Anterior cingulate cortex (tissue), 58 donors: ENCODE measurements at places on chromosomes 7 and 10.

DNA sequence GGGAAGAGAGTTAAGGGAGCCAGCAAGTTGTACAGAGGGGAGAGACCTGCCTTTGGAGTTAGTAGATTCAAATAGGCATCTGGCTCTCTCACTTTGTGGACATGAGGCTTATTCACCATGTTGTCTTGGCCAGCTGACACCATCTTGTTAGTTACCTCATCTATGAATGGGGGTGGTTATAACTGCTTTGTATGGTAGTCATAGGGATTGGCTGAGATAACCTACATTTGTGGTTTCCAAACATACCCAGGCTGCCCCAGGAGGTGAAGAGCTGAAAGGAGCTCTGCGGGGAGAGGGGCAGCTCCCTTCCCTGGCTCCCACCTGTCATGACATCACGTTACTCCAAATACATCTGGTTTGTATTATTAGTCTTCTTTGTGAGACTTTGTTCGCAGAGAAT lies 393.3 kb upstream of the AUTS2 start:
- no peak for DNase-seq

GRCh38 chr7:88789480-88790064 lies 6.0 kb downstream of the TEX47 start:
- no peak for DNase-seq

- peak; percentile 18 for DNase-seq
These were observed 178.6 kb upstream of the INHBA start for GRCh38 chr7:41881331-41882130.

DNA sequence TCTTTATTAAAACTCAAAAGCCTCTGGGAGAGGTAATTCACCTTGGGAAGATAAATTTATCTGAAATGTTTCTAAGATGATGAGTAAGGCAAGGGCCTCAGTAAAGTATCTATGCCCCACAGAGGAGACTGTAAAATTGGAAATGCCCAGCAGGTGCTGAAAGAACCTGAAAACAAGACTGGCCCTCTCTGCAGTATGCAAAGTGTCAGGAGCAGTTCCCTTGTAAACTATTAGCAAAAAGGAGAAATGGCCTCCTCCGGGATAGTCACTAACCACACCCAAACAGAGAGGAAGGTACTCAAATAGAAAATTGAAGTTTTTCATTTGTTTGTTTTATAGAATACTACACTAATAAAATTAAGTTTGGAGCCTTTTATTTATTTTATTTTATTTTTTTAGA lies 81.2 kb downstream of the FZD1 start:
- no peak for DNase-seq

GRCh38 chr10:1737222-1738061 lies at the start of gene ADARB2:
Gene ADARB2, minus strand, starts transcription at chr10:1737525.
- DNase-seq, result peak; percentile 77

GRCh38 chr10:48466611-48467240 lies 138.1 kb downstream of the ARHGAP22 start:
- no peak for DNase-seq

DNA sequence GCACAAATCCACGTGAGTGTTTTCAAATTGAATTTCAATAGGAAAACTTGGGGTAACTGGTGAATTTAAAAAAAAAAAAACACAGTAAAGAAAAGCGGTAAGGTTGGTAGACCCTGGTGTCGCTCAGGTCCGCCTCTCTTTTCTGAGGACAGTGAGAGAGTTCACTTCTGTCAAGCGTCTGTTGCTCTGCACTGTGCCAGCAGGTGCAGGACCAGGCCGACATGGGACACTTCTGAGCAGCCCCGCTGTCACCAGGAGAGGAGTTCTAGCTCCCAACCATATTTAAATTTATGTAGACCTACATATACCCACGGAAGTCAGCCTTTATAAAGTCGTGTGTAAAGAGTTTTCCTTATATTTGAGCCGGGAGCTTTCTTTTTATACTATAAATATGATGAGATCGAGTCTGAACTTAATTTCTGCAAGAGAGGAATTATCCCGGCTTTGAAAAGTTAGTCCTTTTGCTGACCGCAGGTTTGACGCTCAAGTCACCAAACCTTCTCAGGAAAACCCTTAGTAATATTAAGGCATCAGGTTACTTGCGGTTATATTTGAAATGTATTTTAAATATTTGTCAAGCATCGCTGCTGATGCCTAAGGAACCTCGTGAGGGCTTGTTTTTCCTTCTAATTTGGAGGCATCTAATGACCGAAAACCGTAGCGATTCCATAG lies 531 bp downstream of the IKZF1 start:
- no peak for DNase-seq

GRCh38 chr10:69382382-69383117 lies 34.2 kb downstream of the TACR2 start:
- DNase-seq, result no peak

DNA sequence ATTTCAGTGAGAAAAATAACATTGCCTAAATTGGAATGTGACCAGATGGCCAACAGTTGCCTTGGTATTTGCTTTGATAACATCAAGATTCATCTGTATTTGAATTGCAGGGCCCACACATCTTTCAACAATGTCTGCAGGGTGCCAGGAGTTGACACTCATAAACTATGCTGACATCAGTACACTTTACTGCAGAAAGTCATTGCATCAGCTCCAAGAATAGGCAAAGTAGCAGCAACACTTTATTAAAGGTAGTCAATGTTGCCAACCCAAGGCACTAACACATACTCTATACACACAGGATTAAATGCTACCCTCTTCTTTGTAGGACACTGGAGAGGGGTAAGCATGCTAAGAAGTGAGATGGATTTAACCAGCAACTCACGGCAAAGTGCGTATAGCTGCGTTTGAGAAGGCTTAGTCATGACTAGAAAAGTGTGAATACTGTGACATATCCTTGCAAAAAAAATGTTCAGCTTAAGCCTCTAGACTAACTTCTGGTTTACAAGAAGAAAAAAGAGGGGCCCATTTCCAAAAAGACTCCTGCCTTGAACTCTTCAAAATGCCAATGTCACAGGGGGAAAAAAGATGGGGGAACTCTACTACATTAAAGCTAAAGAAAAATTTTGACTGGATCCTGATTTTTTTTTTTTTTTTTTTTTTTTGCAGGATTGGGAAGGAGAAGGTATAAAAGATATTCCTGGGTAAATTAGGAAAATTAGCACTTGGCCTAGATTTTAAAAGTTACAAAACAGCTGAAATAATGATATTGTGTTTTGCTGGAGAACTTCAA lies 2.2 kb downstream of the BBIP1 start:
- no peak for DNase-seq

DNA sequence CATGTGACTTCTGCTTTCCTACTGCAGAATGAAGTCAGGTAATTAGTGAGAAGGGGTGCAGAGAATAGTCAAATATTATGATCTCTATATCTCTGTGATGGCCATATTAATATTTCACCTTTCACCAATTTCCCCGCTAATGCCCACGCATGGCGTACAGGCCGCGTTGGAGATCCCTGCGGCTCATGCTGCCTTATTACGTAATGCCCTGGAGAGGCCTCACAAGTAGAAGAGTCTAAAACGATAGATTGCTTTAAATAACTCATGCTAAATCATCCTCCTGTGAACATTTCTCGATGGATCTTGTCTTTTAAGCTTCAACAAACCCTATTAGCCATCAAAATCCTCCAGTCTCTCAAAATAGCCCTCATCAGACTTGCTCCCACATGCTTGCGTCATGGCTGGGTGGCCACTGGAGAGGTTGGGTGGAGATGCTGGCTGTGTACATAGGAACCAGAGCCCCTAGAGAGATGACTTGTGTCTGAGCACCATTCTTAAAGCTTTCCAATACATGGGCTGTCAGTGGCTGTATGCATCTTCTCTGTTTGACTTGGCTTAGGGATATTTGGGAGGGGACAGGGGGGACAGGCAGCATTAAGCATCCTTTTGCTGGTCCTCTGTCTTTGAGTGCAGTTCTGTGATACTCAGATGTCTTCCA lies 79.5 kb upstream of the INSYN2A start:
- no peak for DNase-seq

GRCh38 chr7:123437447-123437995 lies 96.9 kb downstream of the IQUB start:
- DNase-seq, result no peak

DNA sequence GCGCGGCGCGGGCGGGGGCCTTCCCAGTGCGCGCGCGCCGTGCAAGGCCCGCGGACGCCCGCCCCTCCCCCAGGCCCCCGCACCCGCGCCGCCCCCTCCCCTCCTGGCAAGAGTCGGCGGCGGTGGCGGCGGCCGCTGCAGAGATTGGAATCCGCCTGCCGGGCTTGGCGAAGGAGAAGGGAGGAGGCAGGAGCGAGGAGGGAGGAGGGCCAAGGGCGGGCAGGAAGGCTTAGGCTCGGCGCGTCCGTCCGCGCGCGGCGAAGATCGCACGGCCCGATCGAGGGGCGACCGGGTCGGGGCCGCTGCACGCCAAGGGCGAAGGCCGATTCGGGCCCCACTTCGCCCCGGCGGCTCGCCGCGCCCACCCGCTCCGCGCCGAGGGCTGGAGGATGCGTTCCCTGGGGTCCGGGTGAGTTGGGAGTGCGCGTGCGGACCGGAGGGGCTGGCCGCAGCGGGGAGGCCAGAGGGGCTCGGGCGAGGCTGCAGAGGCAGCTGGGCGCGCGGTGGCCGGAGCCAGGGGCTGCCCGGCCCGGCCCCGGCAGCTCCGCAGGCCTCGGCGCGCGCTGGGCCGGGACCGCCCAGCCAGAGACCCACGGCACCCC lies at the start of gene BMPR1A:
Gene BMPR1A (plus strand): TSS at position 109 of the 602 bp plus-strand sequence. CDS start 119,400 bp downstream, outside the sequence.
- DNase-seq, result no peak

DNA sequence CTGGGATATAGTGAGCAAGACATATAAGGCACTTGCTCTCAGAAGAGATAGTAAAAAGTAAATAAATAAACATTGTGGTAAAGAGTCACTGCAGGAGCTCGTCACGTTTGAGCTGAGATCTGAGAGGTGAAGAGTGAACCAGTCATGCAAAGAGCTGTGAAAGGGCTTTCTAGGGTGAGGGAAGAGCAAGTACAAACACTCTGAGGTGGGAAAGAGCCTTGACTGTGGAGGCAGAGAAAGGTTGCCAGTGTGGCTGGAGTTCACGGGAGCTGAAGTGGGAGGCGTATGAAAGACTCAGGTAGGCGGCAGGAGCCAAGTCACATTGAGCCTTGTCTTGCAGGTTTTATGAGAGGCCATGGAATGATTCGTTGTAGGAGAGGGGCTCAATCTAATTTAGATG lies 141.0 kb downstream of the C1GALT1 start:
- no peak for DNase-seq

DNA sequence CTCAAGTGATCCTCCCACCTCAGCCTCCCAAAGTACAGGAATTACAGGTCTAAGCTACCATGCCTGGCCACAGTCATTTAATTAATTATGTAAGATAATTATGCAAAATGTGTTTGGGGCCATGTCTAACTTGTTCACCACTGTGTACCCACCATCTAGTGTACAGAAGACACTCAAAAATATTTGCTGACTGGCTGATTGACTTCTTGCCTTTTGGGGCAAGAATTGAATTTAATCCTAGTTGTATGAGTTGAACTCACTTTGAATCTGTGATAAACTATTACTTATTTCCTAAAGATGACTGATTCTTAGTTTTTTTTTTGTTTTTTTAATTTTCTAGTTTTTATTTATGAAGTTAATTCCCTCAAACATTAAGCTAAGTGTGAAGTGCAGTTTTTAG lies 15.8 kb upstream of the ZC3HAV1L start:
- DNase-seq, result no peak

- no peak for DNase-seq
These were observed 19.8 kb downstream of the ZNF467 start for GRCh38 chr7:149753375-149754233.

- no peak for DNase-seq
These were observed 305.0 kb downstream of the TYW1 start for GRCh38 chr7:67301667-67302066.

- no peak for DNase-seq
These were observed 3.7 kb downstream of the LRRC4 start for GRCh38 chr7:128027485-128027980.

GRCh38 chr7:39733881-39734632 lies 110.7 kb downstream of the RALA start:
- DNase-seq, result no peak

DNA sequence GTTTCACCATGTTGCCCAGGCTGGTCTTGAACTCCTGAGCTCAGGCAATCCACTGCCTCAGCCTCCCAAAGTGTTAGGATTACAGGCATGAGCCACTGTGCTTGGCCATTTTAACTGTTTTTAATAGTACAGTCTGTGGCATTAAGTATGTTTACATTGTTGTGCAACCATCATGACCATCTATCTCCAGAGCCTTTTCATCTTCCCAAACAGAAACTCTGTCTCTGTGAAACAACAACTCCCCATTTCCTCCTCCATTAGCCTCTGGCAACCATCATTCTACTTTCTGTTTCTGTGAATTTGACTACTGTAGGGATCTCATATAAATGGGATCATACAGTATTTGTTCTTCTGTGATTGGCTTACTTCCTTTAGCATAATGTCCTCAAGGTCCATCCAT lies 48.3 kb upstream of the SEPHS1 start:
- no peak for DNase-seq

GRCh38 chr10:100983868-100984671 lies 3.2 kb downstream of the MRPL43 start:
- no peak for DNase-seq

- no peak for DNase-seq
These were observed 4.6 kb downstream of the GIGYF1 start for GRCh38 chr7:100689230-100690135.

- DNase-seq, result no peak
These were observed 89.7 kb upstream of the FAM20C start for GRCh38 chr7:102721-103120.

DNA sequence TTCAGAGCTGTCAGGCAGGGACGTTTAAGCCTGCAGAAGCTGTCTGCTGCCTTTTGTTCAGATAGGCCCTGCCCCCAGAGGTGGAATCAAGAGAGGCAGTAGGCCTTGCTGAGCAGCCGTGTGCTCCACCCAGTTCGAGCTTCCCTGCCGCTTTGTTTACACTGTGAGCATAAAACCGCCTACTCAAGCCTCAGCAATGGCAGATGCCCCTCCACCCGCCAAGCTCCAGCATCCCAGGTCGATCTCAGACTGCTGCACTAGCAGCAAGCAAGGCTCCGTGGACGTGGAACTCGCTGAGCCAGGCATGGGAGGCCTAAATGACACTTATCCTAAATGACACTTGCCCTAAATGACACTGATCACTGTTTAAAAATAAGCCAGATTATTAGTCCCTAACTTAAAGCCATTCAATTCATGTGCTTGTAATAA lies 6.8 kb upstream of the ASB15 start:
- no peak for DNase-seq

- DNase-seq, result no peak
These were observed 110.6 kb downstream of the PTPN20 start for GRCh38 chr10:47021850-47022249.

DNA sequence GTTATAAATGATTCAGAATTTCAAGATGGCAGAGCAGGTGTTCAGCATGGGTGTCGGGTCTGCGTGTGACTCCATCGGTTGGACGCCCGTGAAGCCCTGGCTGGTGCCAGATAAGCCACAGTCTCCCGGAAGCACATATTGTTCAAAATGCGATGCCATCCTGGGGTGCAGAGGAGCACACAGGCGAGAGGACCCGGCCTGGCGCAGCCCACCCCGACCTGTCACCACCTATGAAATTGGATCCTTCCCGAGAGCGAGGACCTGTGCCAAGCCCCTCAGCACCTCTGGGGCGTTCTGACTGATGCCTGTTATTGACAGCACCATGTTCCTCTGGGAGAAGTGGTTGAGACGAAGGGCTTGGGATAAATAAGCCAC lies 110.1 kb downstream of the ACTR3B start:
- no peak for DNase-seq
